Activated CD4-positive, alpha-beta T cell treated with anti-CD3 and anti-CD28 coated beads, Interleukin-10, Interleukin-2, amounts not matched to agents 100 ng/mL and 50 ng/mL, durations not matched to agents 16 hours and 8 hours (primary cell): ENCODE measurements at places on chromosomes 16 and 17.
A peak's percentile ranks its signal among the peaks of the same experiment; 100 is the strongest.

GRCh38 chr17:231966-232807 is 50.7 kb upstream of the DOC2B start:
- DNase-seq, result no peak

DNA sequence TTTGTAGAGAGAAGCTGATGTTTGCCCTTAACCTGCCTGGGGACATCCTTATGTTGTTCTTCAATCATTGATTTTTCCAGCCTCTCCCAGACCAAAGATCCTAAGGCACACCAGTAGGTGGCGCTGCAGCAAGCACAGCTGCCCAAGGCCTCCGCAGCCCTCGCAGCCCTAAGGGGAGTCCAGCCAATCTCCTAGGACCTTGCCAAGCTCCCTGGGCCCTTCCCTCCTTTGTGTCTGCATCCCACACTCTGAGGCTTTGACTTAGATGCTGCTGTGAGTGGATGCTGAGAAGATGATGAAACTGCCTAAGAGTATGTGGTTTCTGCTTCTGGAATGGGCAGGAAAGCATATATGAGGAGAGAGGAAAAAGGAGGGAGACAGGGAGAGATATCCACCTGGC is 47.1 kb downstream of the SPACA3 start:
- peak; percentile 36 for DNase-seq

DNA sequence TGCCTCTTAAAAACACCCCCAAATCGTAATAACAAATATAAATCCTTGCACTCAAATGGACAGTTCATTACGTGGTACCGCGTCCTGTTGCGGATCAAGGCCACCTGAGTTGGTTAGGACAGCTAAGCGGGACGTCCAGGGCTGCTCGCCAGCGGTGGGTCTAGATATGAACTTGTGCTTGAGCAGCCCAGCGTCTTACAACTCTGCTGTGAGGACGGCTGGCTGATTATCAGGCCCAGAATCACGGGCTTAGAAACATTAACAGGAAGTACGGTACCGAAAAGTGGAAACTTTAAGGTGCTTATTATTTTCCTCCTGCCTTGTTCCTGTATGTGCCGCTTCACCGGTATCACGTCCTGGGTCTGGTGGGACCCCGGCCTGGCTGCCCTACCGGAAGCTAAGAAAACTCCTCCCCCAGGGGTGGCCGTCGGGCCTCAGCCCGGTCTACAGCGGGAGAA is 832 bp upstream of the SRRM2 start:
- DNase-seq, result peak; percentile 74

DNA sequence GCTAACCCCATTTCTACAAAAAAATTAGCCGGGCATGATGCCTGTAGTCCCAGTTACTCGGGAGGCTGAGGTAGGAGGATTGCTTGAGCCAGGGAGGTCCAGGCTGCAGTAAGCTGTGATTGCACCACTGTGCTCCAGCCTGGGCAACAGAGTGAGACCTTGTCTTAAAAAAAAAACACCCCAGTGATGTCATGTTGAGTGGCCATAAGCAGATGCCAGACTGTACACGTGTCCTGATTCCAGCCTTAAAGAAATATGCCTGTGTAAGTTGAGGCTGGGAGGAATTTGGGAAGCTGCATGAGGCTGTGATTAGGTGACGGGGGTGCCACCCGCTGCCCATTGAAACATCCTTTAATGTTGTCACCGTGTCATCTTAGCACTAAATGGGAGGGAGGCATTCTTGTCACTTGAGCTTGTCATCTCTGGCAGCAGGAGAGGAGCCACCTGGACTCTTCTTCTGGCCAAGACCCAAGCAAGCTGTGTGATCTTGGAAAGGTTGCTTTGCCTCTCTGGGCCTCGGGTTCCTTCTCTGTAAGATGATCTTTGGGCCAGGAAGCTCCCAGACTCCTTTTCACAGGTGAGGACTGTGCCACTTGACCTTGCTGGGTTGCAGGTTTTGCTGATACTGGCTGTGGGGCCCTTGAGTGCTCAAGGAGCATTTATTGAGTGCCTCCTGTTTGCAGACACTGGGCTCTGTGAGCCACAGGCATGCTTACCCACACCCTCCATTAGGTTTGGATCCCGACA is 98.3 kb upstream of the CIBAR2 start:
- no peak for DNase-seq

- DNase-seq, result no peak
Observed at GRCh38 chr16:87451563-87452210, 41.1 kb downstream of the ZCCHC14 start.

- peak; percentile 23 for DNase-seq
Observed at GRCh38 chr16:31467151-31467773, 4.7 kb upstream of the TGFB1I1 start.

GRCh38 chr17:47270946-47271705 is 17.5 kb downstream of the ITGB3 start:
- no peak for DNase-seq

GRCh38 chr17:39213852-39214251 is 11.9 kb downstream of the STAC2 start:
- no peak for DNase-seq

DNA sequence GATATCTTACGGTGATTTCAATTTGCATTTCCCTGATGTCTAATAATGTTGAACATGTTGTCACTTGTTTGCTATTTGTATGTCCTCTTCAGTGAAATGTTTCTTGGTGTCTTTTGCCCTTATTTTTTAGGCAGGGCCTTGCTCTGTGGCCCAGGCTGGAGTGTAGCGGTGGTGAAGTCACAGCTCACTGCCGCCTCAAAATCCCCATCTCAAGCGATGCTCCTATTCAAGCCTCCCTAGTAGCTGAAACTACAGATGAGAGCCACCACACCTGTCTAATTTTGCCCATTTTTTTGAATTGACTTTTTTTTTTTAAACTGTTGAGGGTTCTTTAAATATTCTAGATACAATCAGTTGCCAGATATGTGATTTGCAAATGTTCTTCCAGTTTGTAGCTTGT is 8.3 kb downstream of the UBE2G1 start:
- DNase-seq, result no peak

DNA sequence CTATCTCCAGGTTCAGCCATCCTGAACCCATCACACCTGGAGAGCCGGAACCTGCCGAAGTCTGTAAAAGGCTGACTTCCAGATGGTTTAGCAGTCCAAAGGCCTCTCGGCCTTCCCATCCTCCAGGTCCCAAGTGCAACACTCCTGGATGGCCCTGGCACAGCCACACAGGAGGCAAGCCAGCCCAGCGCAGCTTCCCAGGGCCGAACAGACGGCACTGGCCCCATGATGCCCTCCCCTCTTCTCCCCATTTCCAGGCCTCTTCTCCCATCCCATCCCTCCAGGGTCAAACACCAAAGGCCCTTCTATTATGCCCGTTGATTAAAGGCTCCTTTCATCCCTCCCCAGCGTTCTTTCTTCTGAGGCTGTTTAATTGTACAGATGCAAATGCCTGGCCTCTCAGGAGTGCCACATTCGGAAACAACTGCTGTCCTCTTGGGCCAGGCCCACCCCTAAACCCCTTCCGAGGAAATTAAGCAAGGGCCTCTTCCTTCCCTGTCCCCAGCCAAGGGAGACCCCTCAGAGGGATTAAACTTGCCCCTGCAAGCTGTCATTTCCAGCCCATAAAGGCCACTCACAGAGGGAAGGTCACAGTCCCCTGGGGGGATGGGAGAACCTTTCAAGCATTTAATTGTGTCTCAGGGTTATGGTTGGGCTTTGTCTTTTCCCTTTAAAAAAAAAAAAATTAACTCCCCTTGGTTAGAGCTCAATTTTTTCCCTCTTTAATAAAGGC is 30.8 kb downstream of the AXIN2 start:
- DNase-seq, result no peak

DNA sequence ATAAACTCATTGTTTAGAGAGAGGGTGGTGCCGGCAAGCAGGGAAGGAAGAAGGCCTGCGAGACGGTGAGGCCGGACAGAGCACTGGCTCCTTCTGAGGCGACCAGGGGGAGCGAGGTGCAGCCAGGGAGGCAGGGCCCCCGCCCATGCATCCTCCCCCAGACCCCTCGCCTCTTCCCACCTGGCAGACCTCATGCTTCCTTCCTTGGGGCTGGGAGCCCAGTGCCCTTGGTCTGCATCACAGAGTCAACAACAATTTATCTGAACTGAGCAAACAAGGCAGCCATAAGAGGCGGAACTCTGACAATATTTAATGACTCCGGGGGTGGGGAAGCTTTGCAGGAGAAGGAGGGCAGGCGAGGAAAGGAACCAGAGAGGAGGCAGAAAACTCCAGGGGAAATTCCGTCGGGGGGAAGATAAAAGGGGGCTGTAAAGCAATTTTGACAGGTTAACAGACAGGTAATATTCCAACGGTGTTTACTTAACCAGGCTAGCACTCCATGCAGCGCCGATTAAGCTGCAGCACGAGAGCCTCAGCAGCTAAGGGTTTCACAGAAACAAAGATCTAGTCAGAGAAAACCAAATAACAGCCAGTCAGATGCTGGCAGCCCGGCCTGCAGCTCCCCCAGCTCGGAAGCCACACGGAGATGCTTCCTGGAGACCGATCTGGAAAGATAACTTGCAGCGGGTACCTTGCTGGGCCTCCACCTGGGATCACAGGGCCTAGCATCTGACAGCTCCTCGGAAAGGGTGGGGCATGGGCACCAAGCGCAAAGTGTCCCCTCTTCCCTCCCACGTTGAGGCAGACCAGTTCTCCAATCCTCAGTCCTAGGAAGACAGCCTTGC is 398.2 kb downstream of the SOX9 start:
- no peak for DNase-seq

GRCh38 chr17:58351182-58351581 is 819 bp downstream of the SUPT4H1 start:
- DNase-seq, result peak; percentile 26

- DNase-seq, result peak; percentile 4
Observed at GRCh38 chr16:35908942-35909341, 2449.5 kb downstream of the TP53TG3F start.

GRCh38 chr17:55436224-55437158 is 14.9 kb upstream of the MMD start:
- DNase-seq, result no peak

DNA sequence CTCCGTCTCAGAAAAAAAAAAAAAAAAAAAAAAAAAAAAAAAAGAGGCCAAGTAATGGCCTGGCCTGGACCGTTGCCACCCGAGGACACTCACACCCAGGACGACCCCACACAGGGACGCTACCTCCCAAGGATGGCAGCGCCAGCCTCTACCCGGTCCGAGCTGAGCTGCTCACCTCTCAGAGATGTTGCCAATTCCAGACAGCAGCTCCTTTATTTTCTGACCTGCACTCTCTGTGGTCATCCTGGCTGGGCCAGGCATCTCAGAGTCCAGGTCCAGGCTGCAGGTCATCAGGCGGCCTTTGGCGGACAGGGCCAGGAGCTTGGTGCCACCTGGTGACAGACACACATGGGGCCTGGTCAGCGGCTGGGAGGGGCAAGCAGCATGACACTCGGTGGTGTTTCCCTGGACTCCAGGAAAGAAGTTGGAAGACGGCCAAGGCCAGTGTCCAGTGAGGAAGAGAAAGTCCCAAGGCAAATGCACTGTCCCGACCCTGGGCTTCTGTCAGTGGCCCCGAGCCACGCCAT is 3.1 kb downstream of the FAAP100 start:
- no peak for DNase-seq

- peak; percentile 52 for DNase-seq
Observed at GRCh38 chr17:57085448-57086068, 512 bp downstream of the AKAP1 start.

DNA sequence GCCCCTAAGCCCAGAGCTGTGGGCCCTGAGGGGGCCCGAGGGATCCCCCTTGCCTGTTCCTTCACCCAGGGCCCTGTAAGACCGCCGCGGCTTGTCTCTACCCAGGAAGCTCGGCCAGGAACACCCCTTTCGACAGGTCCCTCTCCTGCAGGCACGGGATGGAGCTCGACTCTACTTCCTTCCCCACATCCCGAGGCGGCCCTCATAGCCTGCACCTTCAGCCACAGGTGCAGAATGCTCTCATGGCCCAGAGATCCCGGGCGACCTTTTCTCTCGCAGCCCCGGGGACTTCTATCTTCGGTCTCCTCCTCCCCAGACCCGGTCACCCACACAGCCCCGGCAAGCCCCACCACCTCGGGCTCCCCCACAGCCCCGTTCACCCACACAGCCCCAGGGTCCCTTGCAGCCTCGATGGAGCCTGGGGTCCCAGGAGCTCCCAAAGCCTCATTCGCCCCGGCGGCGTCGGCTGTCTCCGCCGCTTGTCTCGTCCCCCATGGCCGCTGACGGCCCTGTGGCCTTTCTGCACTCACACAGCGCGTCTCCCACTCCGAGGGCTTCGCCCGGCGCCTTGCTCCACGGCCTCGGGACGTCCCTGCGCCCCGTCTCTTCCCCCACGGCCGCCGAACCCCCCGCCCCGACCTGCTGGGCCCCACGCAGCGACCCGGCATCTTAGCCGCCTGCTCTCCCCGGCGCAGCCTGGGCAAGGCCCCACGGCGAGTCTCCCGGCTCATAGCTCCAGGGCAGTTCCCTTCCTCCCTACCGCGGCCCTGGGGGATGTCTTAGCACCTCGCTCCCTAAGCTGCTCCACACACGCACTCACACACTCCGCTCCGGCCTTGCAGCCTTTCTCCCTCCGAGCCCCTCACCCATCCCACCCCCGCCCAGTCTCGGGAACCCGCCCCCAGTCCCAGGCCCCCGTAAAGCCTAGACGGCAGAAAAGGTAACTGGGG is 650 bp downstream of the KIAA0753 start:
- DNase-seq, result peak; percentile 32

- no peak for DNase-seq
Observed at GRCh38 chr17:35749560-35750412, 3.3 kb downstream of the GAS2L2 start.

GRCh38 chr17:79674506-79675412 is 56.0 kb upstream of the ENPP7 start:
- DNase-seq, result no peak

GRCh38 chr17:39683295-39683939 is 4.4 kb downstream of the PGAP3 start:
- DNase-seq, result no peak

GRCh38 chr17:21297026-21297520 is 12.6 kb downstream of the MAP2K3 start:
- no peak for DNase-seq

DNA sequence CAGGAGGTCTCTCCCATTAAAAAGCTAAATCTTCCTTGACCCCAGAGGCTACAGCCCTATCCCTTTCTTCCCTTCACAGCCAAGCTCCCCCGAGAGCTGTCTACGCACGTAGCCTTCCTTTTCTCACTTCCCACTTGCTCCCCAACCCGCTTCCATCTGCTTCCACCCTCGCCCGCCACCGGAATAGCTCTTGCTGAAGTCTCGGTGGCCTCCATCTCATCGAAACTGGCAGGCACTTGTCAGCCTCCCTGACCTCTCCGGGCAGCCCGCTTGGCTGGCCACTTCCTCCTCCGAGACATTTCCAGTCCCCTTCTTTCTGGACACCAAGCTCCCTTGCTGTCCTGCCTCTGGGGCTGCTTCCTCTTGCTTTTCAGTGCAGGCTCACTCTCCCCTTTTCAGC is 10.7 kb upstream of the EPOP start:
- no peak for DNase-seq
